Activated naive CD4-positive, alpha-beta T cell (primary cell): ENCODE measurements at places on chromosomes 16 and 17.

DNA sequence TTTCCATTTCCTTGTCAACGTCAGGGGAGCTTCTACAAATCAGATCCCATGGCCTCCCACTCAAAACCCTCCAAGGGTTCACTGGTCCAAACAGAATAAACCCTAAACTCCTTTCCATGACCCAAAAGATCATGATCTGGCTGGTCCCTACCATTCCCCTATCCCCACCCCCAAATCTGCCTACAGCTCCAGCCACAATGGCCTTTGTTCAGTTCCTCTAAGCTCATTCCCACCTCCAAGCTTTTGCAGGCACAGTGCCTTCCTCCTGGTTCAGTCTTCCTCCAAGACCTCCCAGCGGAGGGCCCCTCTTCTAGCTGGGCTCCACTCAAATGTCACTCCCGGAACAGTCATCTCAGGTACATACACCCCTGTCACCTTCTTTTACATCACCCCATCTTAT lies 2.0 kb downstream of the GPRC5B start:
- no peak for DNase-seq

DNA sequence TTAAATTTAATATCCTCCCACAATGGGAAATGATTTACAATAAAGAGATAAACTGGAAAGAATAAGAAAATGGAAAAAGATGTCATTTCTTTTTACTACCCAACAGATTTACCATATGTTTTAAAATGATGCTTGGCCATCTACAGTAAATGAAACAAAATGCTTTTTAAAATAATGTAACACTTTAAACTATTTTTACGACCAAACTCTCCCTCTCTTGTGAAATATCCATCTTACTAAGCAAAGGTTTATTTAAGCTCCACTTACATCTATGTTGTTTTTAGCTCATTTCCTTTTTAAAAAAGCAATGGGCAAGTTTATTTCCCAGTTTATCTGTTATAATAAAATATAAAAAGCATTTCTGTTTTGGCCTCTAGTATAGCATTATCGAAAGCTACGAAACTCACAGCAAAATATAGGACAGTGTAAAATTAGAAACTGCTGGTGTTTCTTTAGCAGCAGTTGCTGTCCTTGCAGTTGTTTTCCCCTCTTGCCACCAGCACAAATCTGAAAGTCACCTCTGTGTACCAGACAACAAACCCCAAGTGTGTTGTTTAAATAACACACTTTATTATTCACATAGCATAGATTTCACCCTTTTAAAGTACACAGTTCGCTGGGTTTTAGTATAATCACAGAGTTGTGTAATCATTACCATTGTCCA lies 195.1 kb downstream of the CDRT15L2 start:
- DNase-seq, result no peak

DNA sequence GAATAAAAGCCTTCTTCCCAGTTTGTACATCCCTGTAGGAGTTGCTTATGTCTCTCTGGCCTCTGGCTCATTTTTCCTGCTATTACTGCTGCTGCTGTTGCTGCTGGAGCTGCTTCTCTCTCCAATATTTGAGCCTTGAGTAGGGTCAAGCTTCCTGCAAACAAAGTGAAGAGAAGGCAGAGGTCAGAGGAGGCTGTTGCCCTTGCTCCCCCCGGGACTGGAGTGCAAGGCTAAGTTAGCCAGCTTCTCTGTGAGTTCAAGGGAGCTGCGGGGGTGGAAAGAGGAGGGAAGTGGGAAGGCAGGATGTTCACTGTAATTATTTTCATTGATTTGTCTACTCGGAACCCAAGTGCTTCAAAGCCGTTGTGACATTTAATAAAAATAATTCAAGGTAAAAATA lies 77.0 kb upstream of the TMEM132E start:
- no peak for DNase-seq

DNA sequence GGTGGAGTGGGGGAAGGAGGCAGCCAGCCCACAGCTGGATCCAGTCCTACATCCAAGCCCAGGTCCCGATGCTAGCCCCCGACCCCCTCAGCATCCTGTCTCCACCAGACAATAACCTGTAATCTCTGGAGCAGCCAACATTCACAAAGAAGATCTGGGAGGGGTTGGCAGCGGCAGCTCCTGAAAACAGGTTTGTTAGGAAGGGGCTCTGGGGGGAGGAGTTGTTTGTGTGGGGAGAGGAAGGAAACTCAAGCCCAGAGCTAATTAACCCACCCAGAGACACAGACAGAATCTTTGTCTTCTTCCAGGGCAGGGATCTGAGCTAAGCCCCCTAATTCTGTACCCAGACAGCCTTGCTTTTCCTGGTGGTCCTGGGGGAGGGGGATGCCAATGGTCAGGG lies 4.6 kb upstream of the C17orf113 start:
- DNase-seq, result no peak

DNA sequence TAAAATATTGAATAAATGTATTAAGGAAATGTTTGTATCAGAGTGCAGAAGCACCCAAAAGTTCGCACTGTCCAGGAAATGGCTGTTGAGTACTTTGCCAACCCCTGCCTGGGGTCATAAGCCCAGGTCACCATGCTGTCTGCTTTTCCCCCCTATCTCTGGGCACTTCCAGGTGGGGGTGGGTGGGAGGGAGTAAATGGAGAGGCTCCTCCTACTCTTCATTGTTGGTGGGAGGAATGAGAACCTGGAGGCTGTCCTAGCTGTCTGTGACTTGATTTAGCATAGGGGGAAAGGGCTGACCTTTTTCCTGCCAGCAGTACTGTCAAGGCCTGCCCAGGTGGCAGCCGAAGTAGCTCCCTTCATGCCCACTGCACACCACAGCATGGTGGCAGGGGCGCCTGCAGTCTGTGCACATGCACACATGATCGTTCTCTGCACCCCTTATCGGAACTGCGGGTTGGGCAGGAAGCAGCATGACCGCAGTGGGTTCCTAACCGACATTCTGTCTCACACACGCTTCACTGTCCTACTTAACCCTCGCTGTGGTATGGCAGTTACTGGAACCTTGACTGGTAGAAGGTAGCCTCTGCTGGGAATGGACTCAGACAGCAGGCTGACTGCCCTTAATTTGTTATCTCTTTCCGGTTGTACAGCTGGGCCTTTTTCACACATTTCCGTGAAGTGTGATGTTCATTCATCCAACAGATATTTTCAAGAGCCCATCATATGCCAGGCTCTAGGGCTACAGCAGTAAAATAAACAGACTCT lies 41.5 kb downstream of the LDHD start:
- no peak for DNase-seq

DNA sequence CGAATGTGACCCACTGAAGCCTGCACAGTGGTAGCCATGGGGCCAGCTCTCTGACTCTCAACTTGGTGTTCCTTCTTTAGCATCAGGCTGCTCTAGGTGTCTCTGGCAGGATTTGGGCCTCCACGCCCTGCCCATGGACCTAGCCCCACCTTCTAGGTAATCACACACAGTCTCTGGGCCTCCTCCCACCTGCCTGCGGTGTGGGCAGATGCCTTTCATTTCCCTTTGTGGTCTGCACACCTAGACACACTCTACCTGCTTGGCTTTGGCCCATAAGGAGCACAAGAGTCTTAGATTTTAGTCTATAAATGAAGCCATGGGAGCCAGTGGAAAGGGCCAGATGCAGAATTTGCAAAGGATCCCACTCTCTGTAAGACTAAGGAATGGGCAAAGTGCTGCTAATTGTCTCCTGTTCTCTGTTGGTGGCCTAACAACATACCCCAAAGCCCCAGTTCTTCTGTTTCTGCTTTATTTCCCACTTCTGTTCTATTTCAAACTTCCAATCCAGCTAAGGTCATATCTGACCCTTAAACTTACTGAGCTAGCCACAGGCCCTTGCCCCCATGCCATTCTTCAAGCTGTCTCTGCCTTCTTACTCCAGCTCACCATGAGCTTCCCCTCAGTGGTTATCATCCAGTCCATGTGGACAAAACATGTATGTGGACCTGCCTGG lies 7.2 kb upstream of the MFSD6L start:
- no peak for DNase-seq

DNA sequence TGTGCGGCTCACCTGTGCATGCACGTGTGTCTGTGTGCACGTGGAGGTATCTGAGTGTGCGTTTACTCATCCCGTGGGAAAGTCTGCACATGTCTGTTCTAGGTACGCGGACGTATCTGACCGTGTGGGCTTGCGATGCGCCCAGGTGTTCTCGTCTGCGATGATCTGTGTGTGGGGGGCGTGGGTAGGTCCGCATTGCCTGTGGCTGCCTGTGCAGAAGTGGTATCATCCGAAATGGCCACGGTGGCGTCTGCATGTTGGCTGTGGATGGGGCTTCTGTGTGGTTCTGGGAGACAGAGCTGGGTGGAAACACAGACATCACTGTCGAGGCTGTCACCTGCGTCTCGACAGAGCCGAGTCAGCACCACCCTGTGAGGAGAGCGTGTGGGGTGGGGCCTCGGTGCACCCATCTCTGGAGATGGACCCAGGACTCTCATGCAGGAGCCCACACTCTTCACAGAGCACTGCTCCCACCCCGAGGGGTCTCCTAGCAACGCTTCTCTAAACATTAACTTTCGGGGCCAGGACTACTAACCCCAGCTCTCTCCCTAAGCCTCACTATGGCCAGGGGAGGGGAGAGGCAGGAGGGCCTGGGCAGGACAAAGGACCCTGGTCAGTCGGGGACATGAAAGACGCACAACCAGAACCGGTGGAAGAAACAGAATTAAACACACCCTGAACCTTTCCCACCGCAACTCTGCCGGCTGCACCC lies 8.4 kb downstream of the DPEP1 start:
- no peak for DNase-seq
